ENCODE measurements at places on chromosomes 13 and 19. TPM values are rescaled to one million over a fixed set of nuclear protein-coding genes. Genes with fewer than 3 reads are reported as not detected.

Gene CGB5
- not detected for total RNA-seq

Gene GJB2
- not detected for total RNA-seq

Gene FCER2
- not detected for total RNA-seq

Gene CLEC17A
- not detected for total RNA-seq

Gene ZNF254
- total RNA-seq = 4.6 TPM

Gene CEACAM1
- not detected for total RNA-seq

Gene OR7A5
- total RNA-seq = not detected

Gene CC2D1A
- total RNA-seq = 23.0 TPM

Gene KIR2DL3
- total RNA-seq = not detected

Gene CATSPERD
- not detected for total RNA-seq

Gene PNMA8B
- 0.07 TPM for total RNA-seq

Gene ZNF888
- total RNA-seq = 2.7 TPM

Gene RCBTB2
- 7.7 TPM for total RNA-seq

Gene BEST2
- not detected for total RNA-seq

Gene SLITRK6
- total RNA-seq = 2.3 TPM
